SJSA1 (cell line): ENCODE measurements at places on chromosomes 12 and 14. TPM values are rescaled to one million over a fixed set of nuclear protein-coding genes. Genes with fewer than 3 reads are reported as not detected.

The CMKLR1 gene
- total RNA-seq, result not detected in 2 replicates

The SDSL gene
- total RNA-seq, result 2.7 and 7.7 TPM in 2 replicates

The E2F7 gene
- total RNA-seq, result 11.6 and 22.1 TPM in 2 replicates

The FNTB gene
- 6.3 and 7.4 TPM in 2 replicates for total RNA-seq

The HVCN1 gene
- total RNA-seq, result not detected in 2 replicates

The C12orf50 gene
- not detected in 2 replicates for total RNA-seq

The JKAMP gene
- 112 and 116 TPM in 2 replicates for total RNA-seq

The CAPS2 gene
- 1.9 and 2.8 TPM in 2 replicates for total RNA-seq

The TBC1D30 gene
- 0.19 TPM in 1 of 2 replicates, not detected in the other for total RNA-seq

The CLEC1B gene
- not detected in 2 replicates for total RNA-seq

The PSMC1 gene
- total RNA-seq, result 309 and 401 TPM in 2 replicates

DNA sequence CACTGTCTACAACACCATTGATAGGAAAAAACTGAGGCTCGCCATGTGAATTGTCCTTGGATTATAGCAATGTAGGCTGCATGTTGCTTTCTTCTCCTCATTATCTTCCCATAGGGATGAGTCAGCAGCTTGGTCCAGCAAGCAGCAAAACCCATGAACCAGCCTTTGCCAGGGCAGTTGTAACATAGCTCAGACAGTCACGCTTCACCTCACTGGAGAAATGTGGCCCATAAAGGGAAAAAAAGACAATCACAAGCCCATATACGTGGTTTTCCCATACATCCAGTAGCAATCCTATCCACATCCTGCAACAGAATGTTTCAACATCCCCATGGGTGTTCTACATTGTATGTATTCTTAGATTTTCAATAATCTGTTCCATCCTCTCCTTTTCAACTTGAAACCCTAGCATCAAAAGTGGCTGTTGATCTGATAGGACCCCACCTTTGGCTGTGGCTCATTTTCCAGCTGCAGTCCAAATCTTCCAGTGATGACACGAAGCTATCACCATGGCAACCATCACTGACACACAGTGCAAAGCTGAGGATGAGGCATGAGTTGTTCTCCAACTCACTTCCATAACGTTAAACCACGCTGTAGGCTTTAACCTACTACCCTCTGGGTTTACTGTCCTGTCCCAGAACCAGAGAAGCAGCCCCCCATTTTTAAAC lies 34.0 kb downstream of the GRIN2B start:
- H3K36me3 ChIP-seq, result no peaks in the 10 kb centered on the region
- no peaks in the 10 kb centered on the region for H3K27me3 ChIP-seq
- no peak overlapping the region for H3K4me3 ChIP-seq
- peaks cover 8% of the 10 kb centered on the region; the same call in 1 of the 2 replicates for H3K4me1 ChIP-seq
- DNase-seq, result no peak

DNA sequence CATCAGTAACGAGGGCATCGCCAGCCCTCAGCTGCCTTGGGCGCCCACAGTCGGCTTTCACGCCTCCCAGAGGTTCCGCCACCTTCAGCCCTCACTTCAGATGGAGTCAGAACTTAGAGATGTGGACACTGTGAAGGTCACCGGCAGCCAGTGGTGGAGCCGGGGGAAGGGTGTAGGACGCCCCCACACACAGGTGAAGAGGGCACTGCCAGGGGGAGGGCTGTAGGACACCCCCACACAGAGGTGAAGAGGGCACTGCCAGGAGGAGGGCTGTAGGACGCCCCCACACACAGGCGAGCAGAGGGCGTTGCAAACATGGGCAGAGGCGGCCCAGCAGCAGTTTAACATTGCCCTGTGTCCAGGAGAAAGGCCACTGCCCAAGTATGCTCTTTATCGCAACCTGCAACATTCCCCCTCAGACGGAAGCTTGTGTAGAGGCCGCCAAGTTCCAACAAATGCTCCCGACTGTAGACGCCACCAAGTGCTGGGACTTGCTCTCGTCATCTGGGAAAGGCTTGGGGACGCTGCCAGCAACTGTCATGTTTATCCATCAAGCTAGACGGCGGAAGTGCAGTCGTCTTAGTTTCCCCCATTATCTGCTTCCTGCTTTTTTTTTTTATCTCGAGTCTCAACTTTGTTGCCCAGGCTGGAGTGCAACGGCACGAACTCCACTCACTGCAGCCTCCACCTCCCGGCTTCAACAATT lies 4.9 kb upstream of the ANKLE2 start:
- peaks cover 5% of the 10 kb centered on the region for H3K4me1 ChIP-seq
- DNase-seq, result no peak
- no peak overlapping the region for H3K4me3 ChIP-seq
- peaks cover 29% of the 10 kb centered on the region for H3K36me3 ChIP-seq

DNA sequence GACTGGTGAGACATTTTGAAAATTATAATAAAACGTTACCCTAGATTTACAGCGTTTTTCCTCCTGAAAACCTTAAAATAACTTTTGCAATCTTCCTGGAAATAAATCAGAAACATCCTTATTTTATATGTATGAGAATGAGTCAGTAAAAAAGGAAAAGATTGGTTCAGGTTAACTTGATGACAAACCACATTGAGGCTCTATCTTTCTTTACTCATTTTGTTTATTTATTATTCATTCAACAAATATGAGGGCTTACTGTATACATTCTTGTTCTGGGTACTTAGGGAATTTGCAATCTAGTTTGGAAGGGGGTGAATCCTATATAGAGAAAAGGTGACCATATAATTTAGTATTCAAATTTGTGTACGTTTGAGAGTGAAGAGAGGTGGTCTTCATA lies 156.6 kb downstream of the UNC79 start:
- H3K36me3 ChIP-seq, result no peaks in the 10 kb centered on the region
- no peak overlapping the region for H3K27ac ChIP-seq
- H3K4me3 ChIP-seq, result no peak overlapping the region
- H3K4me1 ChIP-seq, result no peaks in the 10 kb centered on the region
- DNase-seq, result no peak
- H3K27me3 ChIP-seq, result no peaks in the 10 kb centered on the region

DNA sequence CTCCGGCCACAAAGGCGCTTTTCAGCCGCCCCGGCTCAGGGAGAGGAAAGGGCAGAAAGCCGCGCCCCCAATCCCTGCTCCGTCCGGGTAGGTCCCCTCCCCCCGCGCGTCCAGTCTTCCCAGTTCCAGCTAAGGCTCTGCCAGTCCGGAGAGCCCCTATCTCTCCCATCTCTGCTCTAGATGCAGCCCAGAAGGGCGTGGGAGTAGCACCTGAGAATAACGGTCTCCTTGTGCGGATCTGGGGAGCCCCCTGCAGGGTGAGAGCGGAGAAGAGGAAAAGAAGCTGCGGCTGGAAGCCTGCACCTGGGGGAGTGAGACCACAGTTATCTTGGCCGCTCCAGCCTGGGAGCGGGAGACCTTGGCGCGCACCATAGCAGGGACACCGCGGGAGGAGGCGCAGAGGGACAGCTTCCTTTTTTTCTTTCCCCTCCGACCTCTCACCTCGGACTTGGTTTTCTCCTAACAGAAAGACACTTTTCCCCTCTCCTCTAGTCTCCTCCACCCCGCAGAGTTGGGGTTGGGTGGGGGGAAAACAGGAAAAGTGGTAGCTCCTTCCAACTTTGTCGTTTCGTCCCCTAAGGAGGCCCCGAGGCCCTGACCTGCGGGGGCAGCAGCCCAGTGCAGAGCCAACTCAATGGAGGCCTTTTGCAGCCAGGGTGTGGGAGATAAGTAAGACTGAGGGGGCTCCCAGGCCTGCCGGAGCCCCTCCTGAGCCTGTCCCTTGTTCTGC lies 2.4 kb downstream of the DHH start:
- no peak overlapping the region for H3K27ac ChIP-seq
- H3K4me3 ChIP-seq, result no peak overlapping the region
- H3K27me3 ChIP-seq, result peaks cover 71% of the 10 kb centered on the region
- H3K4me1 ChIP-seq, result peaks cover 33% of the 10 kb centered on the region

GRCh38 chr12:58530742-58531062 lies 389.6 kb downstream of the LRIG3 start:
- no peak overlapping the region for H3K4me3 ChIP-seq
- peaks cover 38% of the 10 kb centered on the region for H3K4me1 ChIP-seq
- H3K27me3 ChIP-seq, result no peaks in the 10 kb centered on the region
- H3K27ac ChIP-seq, result peak overlapping the region; percentile 91
- H3K36me3 ChIP-seq, result no peaks in the 10 kb centered on the region
- DNase-seq, result peak; percentile 60

DNA sequence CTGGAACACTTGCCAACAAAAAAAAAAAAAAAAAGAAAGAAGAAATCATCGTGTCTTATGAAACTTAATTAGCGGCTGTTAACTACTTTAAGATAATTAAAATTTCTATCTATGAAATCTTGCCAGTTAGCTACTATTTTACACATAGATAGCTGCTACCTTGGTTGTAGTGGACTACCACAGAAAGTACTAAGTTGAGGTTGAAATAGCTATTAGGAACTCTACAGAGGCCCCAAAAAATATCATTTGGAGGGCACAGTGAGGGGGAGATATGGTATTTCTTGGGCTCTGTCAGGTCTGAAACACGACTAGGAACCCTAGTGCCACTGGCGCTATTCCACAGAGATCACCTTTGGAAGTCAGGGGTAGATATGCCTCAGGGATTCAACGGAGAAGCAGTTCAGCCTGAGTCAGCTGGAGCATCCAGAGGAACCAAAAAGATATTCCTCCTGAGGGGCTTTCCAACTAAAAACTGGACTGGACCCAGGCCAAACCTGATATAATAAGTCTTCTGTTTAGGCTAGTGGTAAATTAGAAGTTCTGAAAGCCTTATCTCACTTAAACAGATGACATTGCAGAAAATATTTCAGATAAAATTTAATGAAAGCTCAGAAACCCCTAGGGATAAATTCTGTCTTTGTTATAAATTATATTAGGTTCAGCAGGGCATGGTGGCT lies 126.1 kb downstream of the EPS8 start:
- H3K27me3 ChIP-seq, result no peaks in the 10 kb centered on the region
- peaks cover 4% of the 10 kb centered on the region for H3K36me3 ChIP-seq
- H3K27ac ChIP-seq, result no peak overlapping the region
- H3K4me3 ChIP-seq, result no peak overlapping the region
- H3K4me1 ChIP-seq, result peaks cover 22% of the 10 kb centered on the region

DNA sequence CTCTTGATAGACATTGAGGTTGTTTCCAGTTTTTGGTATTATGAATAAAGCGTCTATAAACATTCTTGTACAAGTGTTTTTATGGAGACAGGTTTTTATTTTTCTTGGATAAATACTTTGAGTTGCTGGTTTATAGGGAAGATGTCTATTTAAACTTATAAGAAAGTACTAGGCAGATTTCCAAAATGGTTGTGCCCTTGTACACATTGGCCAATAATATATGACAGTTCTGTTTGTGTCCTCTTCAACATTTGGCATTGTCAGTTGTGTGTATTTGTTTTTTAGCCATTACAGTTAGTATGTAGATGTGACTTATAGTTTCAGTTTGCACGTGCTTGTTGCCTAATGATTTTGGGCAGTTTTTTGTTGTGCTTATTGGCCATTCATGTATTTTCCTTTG lies 42.1 kb downstream of the VRK1 start:
- no peaks in the 10 kb centered on the region for H3K4me1 ChIP-seq
- peaks cover 27% of the 10 kb centered on the region for H3K36me3 ChIP-seq
- no peaks in the 10 kb centered on the region for H3K27me3 ChIP-seq
- no peak overlapping the region for H3K27ac ChIP-seq

GRCh38 chr14:33618361-33619105 lies 332.3 kb downstream of the EGLN3 start:
- no peaks in the 10 kb centered on the region for H3K36me3 ChIP-seq
- DNase-seq, result no peak
- no peaks in the 10 kb centered on the region for H3K27me3 ChIP-seq
- H3K4me1 ChIP-seq, result peaks cover 7% of the 10 kb centered on the region
- H3K27ac ChIP-seq, result no peak overlapping the region

GRCh38 chr12:33044447-33044846 lies 147.9 kb upstream of the PKP2 start:
- no peak for DNase-seq
- H3K4me1 ChIP-seq, result no peaks in the 10 kb centered on the region
- H3K27ac ChIP-seq, result no peak overlapping the region
- H3K4me3 ChIP-seq, result no peak overlapping the region
- H3K36me3 ChIP-seq, result no peaks in the 10 kb centered on the region

GRCh38 chr12:76026643-76027063 lies 4.9 kb downstream of the PHLDA1 start:
- H3K4me3 ChIP-seq, result no peak overlapping the region
- no peak for DNase-seq
- H3K4me1 ChIP-seq, result peaks cover 44% of the 10 kb centered on the region
- no peaks in the 10 kb centered on the region for H3K27me3 ChIP-seq
- no peak overlapping the region for H3K27ac ChIP-seq

GRCh38 chr14:88791629-88792472 lies 902 bp downstream of the EML5 start:
- no peaks in the 10 kb centered on the region for H3K36me3 ChIP-seq
- DNase-seq, result no peak
- H3K27ac ChIP-seq, result no peak overlapping the region
- peaks cover 25% of the 10 kb centered on the region for H3K27me3 ChIP-seq

DNA sequence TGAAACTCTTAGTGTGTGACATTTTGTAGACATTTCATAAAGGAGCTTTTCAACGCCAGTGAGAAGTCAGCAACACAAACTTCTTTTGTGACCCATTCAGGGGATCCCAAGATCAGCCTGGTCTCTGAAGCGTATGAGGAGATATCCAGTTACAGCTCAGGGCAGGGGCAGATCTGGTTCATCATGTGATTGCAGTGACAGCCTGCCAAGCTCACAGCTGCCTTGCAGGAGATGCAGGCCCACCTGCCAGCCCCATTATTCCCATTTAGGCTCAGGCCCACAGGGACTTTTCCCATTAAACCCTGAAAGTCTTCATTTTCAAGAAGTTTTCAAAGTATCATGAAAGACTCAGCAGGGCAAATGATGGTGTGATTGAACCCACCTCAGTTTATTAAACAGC lies 38.3 kb downstream of the SRGAP1 start:
- no peak for DNase-seq
- no peaks in the 10 kb centered on the region for H3K4me1 ChIP-seq
- 0 out of 2 replicates have a peak, but pooled peaks cover 4% of the 10 kb centered on the region for H3K36me3 ChIP-seq
- no peaks in the 10 kb centered on the region for H3K27me3 ChIP-seq

DNA sequence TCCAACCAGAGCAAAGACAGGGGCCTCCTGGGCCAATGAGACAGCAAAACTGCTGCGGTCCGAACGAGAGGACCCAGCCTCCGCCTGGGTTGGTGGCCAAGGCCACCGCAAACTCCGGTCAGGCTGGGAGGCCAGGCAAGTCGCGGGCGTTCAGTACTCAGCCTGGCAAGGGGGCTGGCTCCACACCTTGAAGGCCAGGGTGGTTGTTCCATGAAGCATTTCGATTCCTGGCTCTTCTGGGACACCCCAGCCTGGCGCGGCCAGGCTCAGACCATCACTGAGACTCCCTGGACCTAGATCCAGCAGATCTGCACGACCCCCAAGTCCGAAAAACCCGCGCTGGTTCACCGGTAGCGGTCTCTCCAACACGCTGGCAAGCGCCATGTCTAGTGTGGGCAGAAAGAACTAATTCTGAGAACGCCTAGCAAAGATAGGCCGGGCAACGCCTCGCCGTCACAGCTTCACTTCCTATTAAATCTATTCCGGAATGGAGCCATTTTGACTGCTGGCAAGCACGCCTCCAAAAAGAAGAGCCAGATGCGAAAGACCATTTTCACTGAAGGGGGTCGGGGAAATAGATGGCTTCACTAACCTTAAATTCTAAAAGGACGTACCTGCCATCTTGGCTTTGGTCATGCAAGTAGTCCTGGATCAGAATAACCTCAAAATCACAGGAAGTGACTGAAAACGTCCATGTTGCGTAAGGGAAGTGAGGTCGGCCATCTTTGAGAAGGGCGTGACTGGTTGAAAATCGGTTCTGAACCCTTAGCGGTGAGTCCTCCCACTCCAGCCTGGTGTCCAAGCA lies at the start of gene PSMB5:
TSS of gene PSMB5 (minus strand) at position 403 of the 805 bp plus-strand sequence. CDS start at position 384, 19 bp downstream.
- peak within 1 kb of the TSS; percentile 70 for H3K4me3 ChIP-seq
- peak within 1 kb of the TSS; percentile 98 for H3K27ac ChIP-seq
- no peaks in the 10 kb centered on the region for H3K27me3 ChIP-seq

GRCh38 chr12:3229577-3229976 lies 152.4 kb downstream of the TSPAN9 start:
- no peaks in the 10 kb centered on the region for H3K27me3 ChIP-seq
- DNase-seq, result no peak
- peaks cover 25% of the 10 kb centered on the region for H3K4me1 ChIP-seq
- no peak overlapping the region for H3K4me3 ChIP-seq
- H3K36me3 ChIP-seq, result no peaks in the 10 kb centered on the region
